Activated T-cell treated with anti-CD3 and anti-CD28 coated beads, Interleukin-2, amount 50 U/mL, for 72 hours (primary cell): ENCODE measurements at places on chromosomes 6 and 20.
A peak's percentile ranks its signal among the peaks of the same experiment; 100 is the strongest.

DNA sequence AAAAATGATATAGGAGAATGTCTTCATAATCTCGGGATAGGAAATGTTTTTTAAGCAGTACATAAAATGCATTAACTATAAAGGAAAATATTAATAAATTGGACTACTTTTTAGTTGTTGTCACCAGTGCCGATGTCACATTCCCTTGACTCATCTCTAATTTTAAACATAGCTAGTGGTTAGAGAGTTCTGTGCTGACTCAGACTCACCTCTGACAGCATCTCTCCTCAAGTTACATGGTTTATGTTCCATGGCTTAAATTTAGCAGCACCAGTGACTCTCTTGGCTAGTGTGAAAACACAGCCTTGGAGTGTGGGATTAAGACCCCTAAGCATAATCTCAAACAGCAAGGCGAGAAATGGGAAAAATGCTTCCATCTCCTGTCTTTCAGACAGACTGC is 311.8 kb upstream of the MMS22L start:
- DNase-seq: no peak

DNA sequence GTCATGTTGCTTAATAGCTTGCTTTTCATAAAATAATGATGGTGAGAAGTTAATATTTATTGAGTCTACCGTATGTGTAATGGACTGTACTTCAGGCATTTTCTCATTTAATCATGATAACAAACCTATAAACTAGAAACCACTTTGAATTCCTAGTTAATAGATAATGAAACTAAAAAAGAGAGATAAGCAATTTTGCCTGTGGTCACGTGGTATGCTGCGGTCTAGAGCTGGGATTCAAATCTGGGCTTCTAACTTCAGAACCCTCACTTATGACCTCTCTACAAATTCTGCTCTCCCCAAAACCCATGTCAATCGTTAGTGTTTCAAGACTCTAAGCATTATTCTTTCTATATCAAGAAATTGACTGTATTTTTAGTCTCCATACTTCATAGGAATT is 700.7 kb downstream of the PRKN start:
- no peak for DNase-seq

DNA sequence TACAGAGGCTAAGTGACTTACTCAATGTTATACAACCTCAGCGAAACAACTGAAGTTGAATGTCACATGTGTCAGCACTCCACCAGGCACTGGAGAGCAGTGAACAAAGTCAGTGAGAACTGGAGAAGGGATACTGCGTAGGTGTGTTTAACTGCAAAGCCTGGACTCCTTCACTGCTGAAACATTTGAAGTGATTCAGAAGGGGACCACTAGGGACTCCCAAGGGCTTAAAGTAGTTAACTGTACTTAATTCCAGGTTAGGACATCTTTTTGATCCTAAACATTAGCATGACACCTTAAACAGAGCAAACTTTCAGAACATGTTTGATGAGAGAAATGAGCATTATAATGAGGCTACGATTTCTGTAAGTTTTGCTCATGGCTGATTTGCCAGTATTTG is 45.0 kb upstream of the ZBTB24 start:
- no peak for DNase-seq

DNA sequence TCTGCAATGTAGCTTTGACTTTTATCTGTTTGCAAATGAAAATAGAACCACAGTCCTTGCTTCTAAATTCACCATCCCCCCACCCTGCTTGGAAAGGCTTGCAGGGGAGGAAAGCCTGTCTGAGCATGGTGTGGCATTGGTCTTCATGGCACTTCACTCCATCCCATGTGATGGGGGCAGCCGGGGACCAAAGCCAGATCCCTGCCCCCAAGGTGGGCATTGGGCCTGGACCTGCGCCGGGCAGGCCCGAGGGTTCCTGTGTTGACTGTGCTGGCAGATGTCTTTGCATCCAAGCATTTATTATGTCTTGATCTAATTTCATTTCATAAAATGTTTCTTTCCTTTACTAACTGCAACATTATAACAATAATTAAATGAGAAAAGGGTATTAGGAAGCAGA is 120.0 kb downstream of the SYNDIG1 start:
- DNase-seq: no peak

DNA sequence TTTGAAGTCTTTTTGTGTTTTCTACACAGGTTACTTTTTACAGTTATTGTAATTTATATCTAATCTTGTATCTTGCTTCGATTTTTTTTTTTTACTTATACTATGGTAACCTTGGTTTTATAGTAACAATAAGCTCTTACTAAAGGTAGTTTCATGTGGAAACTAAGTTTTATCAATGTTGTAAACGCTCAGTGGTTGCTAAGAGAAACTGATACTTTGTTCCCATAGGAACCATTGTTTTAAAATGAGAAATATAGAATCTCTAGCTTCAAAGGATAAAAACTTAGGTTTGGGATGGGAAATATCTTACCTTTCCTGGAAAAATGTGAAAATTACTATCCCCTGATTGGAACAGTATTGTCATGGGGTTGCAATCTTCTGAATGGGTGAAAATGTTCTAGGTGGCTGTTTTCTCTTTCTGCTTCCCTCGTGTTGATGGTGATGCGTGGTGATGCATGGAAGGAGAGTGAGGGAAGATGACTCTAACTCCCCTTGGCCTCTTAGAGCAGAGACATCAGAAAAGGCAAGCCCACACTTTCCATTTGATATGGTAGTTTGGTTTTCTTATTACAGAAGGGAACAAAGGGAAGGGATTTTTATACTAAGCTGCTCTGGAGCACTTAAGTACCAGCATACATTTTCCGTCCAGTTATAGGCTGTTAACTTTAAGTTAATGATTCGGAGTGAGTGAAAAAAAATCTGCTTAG is 23.5 kb upstream of the BACH2 start:
- DNase-seq: no peak

GRCh38 chr20:38114353-38114791 is 50.7 kb downstream of the TGM2 start:
- DNase-seq: no peak

DNA sequence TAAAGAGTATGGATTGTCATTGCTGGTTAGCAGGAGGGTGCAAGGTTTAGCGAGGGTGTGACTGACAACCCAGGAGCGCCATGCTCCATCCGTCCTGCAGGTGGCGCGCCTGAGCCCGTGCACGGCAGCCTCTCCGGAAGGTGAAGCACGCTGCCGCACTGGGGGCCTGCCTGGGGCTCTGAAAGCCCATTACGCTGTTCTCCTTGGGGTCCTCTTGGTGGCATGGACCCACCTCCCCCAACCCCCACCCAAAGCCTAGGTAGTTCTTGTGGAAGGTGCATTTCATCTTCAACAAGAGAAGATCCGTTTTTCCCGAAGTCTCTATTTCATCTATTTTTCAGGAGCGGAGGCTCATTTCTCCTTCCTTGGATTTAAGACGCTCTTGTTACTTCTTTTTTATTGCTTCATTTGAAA is 197.4 kb upstream of the KCNG1 start:
- DNase-seq: peak; percentile 64

- DNase-seq: no peak
Observed at GRCh38 chr6:11196511-11197174, 35.8 kb downstream of the NEDD9 start.

DNA sequence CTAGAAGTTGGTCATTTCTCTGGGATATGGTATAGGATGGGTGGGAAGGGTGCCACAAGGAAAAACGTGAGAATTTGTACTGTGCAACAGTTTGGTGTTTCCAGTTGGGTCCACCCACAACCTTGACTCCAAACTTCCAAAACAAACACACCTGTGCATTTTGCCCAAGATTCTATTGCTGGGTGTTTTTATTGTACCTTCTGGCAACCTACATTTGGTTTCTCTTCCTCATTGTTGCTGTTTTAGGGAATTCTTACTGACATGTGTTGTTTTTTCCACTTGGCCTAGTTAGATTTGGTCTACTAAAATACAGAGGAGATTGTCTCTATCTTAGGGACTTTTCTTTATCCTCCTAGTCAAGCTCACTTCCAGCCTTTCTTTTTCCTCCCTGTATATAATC is 16.7 kb downstream of the TULP4 start:
- no peak for DNase-seq

DNA sequence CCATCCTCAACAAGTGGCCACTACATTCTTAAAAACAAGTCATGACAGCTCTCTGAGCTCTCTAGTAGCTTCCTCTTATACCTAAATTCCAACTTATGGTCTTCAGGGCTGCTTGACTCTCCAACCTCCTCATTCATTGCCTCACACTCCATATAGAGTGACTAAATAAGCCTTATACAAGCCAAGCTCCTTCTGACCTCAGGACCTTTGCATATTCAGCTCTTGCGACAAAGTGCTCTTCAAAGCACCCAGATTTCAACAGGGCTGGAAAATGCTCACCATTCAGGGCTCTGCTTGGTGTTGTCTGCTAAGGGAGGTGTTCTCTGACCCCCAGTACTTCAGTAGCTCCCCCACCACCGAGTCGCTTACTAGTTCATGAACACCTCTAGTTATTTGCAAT is 3.7 kb downstream of the TREML2 start:
- DNase-seq: no peak

DNA sequence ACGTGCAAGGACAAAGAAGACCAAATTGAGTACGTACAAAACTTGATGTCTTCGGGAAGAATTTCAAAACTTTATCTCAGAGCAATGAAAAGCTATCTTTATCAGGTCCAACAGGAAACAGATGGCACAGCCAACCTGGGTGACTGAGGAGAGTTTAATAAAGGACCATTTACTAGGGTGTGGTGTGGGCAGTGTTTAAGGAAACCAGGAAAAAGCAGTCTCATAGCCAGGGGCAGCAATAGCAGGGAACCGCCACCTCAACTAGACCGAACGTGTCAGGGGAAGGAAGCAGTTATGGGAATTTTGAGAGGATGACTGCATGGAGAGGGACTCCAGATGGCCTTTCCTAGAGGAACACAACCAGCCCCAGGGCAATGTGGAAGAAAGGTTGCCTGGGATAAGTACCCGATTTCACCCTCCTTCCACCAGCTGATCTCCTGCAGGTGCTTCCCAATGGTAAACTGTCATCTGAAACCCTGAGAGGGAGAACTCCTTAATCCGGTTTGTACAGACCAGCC is 15.2 kb upstream of the TAAR5 start:
- no peak for DNase-seq

DNA sequence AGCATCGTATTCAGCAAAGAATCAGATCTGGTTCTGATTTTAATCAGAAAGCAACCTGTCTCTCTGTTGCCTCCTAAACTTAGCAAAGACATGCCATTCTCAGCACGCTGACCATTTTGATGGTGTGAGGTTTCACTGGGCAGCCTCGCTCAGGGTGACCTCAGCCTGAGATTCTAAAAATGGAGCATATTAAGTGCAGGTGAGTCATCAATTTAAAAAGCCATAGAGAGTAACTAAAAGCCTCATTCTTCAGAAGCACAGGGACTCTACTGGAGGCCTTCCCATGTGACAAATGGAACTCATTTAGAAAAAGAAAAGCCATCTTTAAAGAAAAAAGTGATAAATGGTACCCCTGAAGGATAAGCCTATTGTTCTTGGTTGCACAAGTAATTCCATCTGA is 91.3 kb downstream of the FILIP1 start:
- no peak for DNase-seq

DNA sequence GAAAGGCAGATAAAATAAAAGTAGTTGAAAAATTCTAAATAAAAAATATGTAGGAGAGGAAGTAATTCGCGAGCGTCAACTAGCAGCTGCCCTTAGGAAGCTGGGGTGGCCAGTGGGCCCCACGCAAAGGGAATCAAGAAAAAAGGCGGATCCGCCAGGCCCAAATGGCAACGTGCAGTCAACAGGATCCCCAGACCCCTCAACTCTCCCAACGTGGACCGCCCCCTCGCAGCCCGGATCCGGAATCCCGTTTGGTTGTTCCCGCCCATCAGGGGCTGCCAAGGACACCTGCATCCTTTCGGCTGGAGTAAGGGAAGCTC is 296 bp downstream of the DZANK1 start:
- DNase-seq: no peak

DNA sequence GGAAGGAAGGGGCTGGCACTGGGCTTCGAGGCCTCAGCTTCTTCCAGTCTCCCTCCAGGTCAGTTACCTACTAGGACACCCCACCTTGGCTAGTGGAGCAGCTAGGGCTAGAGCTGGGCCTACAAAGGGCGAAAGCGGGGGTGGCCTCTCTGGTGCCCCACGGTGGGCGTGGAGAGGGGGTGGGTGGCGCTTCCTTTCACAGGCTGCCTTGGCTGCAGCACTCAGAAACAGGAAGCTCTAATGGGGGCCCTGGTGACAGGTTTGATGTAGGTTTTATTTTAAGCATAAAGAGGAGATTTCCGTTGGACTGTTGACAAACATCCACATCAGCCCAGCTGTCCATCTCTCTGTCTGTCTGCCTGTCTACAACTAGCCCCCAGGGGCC is 13.4 kb downstream of the FAM110A start:
- DNase-seq: peak; percentile 56

GRCh38 chr20:32033316-32033715 is 18.7 kb upstream of the HCK start:
- DNase-seq: no peak

GRCh38 chr20:15673206-15673605 is 900.0 kb downstream of the KIF16B start:
- no peak for DNase-seq

DNA sequence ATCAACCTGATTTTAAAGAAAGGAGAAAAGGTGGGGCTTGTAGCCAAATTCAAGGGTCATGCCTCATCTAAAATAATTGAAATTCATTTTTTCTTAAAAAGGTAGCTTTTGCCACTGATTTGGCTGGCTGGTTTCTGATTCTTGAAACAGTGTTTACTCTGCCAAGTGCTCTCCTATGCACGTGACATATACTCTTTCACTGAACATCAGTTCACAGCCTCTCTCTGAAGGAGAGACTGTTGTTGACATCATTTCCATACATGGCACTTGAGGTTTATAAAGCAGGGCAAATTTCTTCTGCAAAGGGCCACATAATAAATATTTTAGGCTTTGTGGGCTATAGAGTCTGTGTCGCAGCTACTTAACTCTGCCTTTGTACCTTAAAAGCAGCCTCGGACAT is 40.4 kb upstream of the DOK5 start:
- DNase-seq: no peak

DNA sequence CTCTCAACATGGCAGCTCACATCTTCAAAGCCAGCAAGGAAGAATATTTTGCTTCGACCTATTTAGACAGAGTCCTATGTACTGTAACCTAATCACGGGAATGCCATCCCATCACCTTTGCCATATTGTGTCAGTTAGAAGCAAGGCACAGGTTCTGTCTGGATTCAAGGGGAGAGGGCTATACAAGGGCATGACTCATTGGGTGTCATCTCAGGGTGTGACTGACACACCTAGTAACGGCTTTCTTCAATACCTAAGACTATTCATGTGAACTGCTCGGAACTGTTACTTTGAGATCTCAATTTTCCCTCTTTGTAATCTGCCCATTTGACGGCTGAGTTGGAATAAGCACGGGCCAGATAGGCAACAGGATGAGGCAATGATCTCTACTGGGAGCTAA is 135.6 kb upstream of the HDGFL1 start:
- no peak for DNase-seq

DNA sequence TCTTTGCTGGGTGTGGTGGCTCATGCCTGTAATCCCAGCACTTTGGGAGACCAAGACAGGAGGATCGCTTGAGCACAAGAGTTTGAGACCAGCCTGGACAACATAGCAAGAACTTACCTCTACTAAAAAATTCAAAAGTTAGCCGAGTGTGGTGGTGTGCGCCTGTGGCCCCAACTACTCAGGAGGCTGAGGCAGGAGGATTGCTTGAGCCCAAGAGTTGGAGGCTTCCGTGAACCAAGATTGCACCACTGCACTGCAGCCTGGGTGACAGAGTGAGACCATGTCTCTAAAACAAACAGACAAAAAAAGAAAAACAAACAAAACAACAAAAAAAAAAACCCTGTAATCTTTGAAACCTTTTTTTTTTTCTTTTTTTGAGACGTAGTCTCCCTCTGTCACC is 67.5 kb downstream of the CAP2 start:
- no peak for DNase-seq
